ENCODE measurements at places on chromosomes 11 and 22.

DNA sequence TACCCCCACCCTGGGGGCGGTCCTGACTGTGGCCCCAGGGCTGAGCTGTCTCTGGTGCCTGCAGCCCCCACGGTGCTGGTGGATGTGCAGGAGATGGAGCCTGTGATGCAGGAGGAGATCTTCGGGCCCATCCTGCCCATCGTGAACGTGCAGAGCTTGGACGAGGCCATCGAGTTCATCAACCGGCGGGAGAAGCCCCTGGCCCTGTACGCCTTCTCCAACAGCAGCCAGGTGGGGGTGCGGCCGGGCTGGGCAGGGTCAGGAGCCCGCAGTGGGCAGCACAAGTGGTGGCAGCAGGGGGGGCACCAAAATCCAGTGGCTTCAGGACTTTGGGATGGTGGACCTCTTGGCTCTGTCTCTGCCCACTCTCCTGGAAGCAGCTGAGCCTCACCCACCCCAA is 8.0 kb upstream of the NDUFS8 start:
- DNase-seq: no peak

- DNase-seq: no peak
These were observed 26.6 kb upstream of the IL17RA start for GRCh38 chr22:17057959-17058814.

DNA sequence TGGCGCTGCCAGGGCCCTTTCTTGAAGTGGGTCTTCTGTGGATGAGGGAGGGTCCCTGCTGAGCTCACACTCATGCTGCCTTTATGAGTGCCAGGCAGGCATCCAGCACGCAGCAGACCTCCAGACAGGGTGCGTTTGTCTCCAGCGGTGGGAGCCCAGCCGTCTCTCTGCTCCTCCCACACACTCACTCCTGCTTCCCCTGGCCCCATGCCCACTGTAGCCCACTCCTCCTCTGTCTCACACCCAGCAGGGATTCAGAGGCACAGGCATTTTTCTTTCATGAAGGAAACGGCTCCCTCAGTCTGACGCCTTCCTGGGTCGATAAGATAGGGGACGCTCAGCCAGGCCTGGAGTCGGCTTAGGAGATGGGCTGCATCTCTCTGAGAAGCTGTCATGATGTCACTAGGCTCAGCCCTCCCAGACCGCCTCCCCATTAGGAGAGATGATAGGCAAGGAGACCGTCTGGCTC is 183.9 kb upstream of the NCAM1 start:
- DNase-seq: no peak

GRCh38 chr11:46414466-46414796 is 22.9 kb upstream of the CHRM4 start:
- no peak for DNase-seq

GRCh38 chr11:10529279-10529678 is 11.7 kb downstream of the RNF141 start:
- no peak for DNase-seq

DNA sequence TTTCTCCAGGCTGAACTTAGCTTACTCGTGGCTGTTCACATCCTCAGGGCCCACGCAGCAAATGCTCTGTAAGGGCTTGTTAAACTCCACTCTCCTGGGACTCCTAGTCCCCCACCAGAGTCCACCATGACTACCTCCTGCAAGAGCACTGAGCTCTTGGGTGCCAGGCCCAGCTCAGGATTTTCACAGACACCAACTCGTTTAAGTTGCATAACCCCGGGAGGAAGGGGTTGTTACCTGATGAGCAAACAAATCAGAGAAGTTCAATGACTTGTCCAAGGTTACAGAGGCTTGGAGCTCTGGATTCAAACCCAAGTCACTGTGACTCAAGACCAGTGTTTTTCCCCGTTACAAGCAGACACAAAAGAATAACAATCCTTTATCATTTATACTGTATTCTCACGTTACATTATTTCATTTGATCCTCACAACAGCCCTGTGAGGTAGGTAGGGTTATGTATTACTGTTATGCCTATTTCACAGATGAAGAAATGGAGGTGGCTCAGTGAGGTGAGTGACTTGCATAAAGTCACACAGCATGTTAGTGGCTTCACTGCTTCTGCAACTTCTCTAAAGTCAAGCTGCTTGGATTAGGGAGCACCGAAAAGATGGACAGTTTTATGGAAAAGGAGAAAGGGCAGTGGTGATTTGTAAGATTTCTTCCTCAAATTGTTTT is 17.4 kb downstream of the KCTD21 start:
- DNase-seq: no peak

- no peak for DNase-seq
These were observed 2.9 kb downstream of the THYN1 start for GRCh38 chr11:134250246-134250645.

- DNase-seq: no peak
These were observed 25.0 kb downstream of the SWAP70 start for GRCh38 chr11:9688716-9689511.

DNA sequence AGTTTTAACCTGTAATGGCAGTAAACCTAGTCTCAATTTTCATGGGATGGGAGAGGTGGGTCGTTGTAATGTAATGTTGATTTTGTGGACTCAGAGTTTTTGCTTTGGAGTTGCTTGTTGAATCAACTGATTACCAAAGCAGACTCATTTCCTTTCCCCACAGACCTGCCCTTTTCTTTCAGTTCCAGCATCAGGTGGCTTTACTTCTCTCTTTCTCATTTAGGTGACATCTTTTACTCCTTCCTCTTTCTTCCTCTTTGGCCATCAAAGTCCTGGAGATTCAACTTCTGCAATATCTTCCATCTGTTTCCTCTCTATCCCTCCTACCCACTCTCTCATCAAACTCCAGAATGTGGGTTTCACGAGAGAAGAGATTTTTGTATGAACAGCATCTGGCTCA is 313.9 kb downstream of the TMEM135 start:
- no peak for DNase-seq

GRCh38 chr11:86670181-86670580 is 2.2 kb downstream of the ME3 start:
- no peak for DNase-seq

GRCh38 chr11:68992743-68993255 is 12.0 kb upstream of the MRGPRD start:
- no peak for DNase-seq

All from stimulated activated CD8-positive, alpha-beta memory T cell treated with anti-CD3 and anti-CD28 coated beads, Interleukin-2, amount 100 ng/mL, for 48 hours (primary cell).